ENCODE measurements at places on chromosomes 4 and X.

- no peak for DNase-seq
These were observed 28.6 kb downstream of the UCHL1 start for GRCh38 chr4:41285202-41285863.

DNA sequence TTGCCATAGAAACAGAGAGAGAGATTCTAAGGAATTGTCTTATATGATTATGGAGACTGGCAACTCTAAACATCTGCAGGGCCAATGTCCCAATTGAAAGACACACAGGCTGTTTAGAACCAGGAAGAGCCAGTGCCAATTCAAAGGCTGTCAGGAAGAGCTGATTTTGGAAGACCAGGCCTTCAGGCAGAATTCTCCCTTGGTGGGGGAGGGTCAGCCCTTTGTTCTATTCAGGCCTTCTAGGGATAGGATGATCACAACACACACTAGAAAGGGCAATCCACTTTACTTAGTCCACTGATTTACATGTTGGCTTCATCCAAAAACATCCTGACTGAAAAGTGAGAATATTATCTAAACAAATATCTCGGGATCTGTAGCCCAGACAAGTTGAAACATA, 15.2 kb downstream of the C4orf46 start:
- DNase-seq: no peak

- no peak for DNase-seq
These were observed 375.3 kb downstream of the IDS start for GRCh38 chrX:149129767-149130166.

- no peak for DNase-seq
These were observed 111.4 kb upstream of the RXFP1 start for GRCh38 chr4:158410272-158410671.

GRCh38 chrX:37904833-37905232, 57.5 kb upstream of the DYNLT3 start:
- no peak for DNase-seq

- no peak for DNase-seq
These were observed 3.5 kb upstream of the HTR2C start for GRCh38 chrX:114580336-114580735.
